ENCODE measurements at places on chromosomes 3 and 15. TPM values are rescaled to one million over a fixed set of nuclear protein-coding genes. Genes with fewer than 3 reads are reported as not detected.

Gene CADM2
- 0.14 TPM for total RNA-seq

Gene ATP13A4
- 4.4 TPM for total RNA-seq

Gene GP9
- total RNA-seq, result not detected

Gene DLL4
- not detected for total RNA-seq

Gene SPATA12
- total RNA-seq, result not detected

Gene DLEC1
- total RNA-seq, result not detected

Gene NTRK3
- total RNA-seq, result not detected

Gene CTDSPL
- 62.9 TPM for total RNA-seq

Gene LRRIQ4
- not detected for total RNA-seq

Gene SCN11A
- not detected for total RNA-seq

Gene RTP4
- 0.07 TPM for total RNA-seq

Gene CCDC33
- total RNA-seq, result not detected

Gene IFT57
- total RNA-seq, result 32.3 TPM

Gene C3orf80
- total RNA-seq, result not detected

Gene KLHL40
- not detected for total RNA-seq

Gene RTP1
- not detected for total RNA-seq

Gene HIGD2B
- total RNA-seq, result not detected

Gene FGF7
- total RNA-seq, result 0.14 TPM

Gene ATP13A3
- 80.5 TPM for total RNA-seq

Gene TERC
- total RNA-seq, result 199 TPM

Gene KLHL6
- total RNA-seq, result 0.07 TPM

Gene ITIH3
- not detected for total RNA-seq

Gene EFHB
- 0.35 TPM for total RNA-seq

Gene HRG
- total RNA-seq, result not detected

Gene KBTBD12
- not detected for total RNA-seq

Gene LMOD3
- total RNA-seq, result not detected

Gene SNX4
- total RNA-seq, result 23.1 TPM

Gene SAMMSON
- total RNA-seq, result not detected

Gene DGKG
- total RNA-seq, result under 0.01 TPM

Gene SIDT1
- 1.4 TPM for total RNA-seq

Gene CCR9
- total RNA-seq, result not detected

Gene THPO
- not detected for total RNA-seq

Gene MAP6D1
- 4.2 TPM for total RNA-seq

Gene LTF
- total RNA-seq, result not detected

Gene NUP210
- total RNA-seq, result 0.21 TPM

Gene IL5RA
- not detected for total RNA-seq

Gene MKRN2OS
- total RNA-seq, result 3.1 TPM

Gene TRPC1
- 2.5 TPM for total RNA-seq

Gene SLC24A5
- not detected for total RNA-seq

Data from airway epithelial cell (primary cell).